ENCODE measurements at places on chromosomes 5 and 9.

- no peak for DNase-seq
Observed at GRCh38 chr5:57174890-57175510, 1.1 kb downstream of the GPBP1 start.

- no peak for DNase-seq
Observed at GRCh38 chr5:65566505-65566904, 3.4 kb downstream of the PPWD1 start.

DNA sequence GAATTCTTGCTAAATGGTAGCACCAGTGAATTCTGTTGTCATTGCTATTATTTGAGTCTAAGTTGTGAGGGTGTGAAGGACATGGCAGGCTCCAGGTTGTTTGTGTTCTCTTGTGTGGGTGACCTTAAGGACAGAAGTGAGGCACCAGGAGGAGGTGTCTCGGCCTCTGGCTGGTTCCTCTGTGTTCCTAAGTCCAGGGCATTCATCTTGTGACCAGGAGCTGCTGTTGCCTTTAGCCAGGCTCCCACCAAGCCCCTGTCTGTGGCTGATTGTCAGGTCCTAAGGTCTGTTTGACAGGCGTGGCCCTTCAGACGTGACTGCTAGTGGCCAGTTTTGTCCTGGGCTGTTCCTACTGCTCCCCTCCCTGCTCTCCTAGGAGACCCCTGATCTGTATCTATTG is 89.4 kb downstream of the ANGPTL2 start:
- DNase-seq, result no peak

DNA sequence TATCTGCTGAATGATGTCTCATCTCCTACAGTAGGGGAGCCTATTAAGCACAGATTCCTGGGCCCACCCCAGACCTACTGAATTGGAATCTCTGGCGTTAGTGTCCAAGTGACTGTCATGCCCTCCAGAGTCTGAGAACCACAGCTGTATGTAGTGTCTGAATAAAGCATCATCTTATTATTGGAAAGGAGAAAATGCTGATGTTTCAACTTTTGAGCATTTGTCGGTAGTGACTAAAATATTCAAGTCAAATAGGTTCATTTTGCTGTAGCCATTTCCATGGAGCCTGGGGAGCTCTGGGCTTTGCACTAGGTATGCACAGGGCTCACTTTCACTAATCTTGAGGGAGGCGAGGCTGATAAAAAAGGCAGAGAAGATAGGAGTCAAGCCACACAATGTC is 4.8 kb upstream of the PPARGC1B start:
- DNase-seq, result no peak

- no peak for DNase-seq
Observed at GRCh38 chr9:133953976-133954709, 38.0 kb downstream of the VAV2 start.

GRCh38 chr9:79357194-79357593 is 214.6 kb upstream of the TLE4 start:
- DNase-seq, result no peak

DNA sequence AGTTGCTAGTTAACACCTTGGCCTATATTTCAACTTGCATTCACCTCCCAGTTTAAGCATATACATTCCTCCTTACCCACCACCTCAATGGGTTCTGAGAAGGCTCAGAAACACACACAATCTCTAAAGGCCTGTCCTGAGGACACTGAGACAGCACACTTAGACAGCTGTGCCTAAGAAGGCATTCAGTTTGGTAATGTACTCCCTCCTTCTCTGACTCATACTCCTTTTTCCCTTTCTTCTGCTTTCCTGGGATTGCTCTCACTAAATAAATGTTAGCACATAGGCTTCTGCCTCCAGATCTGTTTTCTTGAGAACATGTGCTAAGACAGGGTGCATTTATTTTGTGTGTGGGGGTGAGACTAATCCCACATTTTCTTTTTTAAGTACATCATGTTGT is 456.8 kb upstream of the CDH6 start:
- no peak for DNase-seq

- DNase-seq, result no peak
Observed at GRCh38 chr5:150393096-150393645, 19.5 kb downstream of the CD74 start.

DNA sequence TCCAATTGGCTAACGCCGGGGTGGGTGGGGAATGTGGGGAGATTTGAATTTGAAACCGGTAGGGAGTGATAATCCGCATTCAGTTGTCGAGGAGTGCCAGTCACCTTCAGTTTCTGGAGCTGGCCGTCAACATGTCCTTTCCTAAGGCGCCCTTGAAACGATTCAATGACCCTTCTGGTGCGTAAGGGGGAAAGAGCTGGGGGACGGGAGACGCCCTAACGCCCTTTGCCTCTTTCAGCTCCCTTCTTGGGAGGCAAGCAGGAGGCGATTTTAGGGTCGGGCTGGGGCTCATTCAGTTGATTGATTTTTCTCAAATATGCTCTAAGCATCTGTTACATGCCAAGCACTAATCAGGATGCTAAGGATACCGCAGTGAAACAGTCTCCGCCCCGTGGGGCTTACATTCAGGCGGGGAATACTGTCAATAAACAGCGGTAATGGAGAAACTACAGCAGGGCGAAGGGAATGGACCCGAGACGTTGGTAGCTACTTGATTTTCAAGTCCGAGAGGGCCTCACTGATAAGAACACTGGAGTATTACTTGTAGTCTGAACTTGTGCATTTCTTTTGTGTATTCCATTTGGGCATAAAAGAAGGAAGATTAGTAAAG is at the start of gene HMMR:
HMMR (plus strand) TSS at position 71 of the 610 bp plus-strand sequence; CDS start at position 132, 61 bp downstream.
- DNase-seq, result no peak

- no peak for DNase-seq
Observed at GRCh38 chr9:19517202-19517942, 108.6 kb downstream of the ACER2 start.

- no peak for DNase-seq
Observed at GRCh38 chr9:137630679-137631078, 11.9 kb downstream of the EHMT1 start.

DNA sequence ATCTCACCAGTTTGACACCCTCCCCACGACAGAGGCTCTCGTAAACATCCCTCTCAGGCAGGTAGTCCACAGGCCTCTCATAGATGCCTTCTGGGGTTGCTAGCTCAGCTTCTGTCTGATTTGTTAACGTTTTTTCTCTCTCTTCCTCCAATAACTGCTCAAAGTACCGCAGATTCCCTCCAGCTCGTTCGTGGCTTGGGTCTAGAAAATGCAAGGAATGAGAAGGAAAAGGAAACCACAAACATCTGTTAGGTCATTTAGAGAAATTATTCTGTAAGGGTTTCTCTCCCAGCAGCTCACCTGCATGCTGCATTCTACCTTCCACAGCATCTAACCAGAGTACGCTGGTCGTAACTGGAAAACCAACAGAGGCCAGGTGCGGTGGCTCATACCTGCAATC is 18.5 kb downstream of the P4HA2 start:
- no peak for DNase-seq

DNA sequence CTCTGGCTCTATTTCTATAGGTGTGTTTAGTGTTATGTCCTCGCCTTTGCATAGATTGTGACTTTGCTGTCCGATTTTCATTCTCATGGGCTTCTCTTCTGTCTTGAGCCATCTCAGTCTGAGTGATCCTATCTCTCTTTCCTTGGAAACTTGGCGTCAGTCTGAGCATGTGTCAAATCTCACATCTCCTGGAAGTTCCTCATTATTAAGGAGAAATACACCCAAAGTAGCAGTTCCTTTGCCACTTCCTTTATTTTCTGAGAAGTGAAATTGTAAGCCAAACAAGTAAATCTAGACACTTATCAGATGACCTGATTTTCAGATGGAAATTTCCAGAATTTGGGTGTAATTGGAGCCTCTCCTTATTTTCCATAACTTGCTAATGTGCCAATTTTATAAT is 126.9 kb upstream of the ANKH start:
- no peak for DNase-seq

DNA sequence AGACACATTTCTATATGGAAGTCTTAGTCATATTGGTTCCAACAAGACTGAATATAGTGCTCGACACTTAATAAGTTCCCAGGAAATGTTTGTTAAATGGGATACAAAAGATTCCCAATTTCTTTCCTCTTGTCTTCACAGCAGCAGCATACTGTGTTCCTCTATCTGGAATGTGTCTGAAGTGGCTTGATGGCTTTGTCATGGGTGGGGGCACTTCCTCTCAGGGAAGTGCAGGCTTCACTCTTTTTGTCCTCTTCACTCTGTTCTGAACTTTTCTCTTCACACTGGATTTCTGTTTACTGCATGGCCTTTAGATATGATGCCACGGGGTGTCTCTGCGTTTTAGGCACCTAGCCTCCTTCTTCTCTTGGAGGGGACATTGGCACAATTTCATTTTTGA is 127.7 kb upstream of the C9orf72 start:
- no peak for DNase-seq

GRCh38 chr9:136201609-136202453 is 3.1 kb downstream of the LHX3 start:
- DNase-seq, result no peak

- DNase-seq, result no peak
Observed at GRCh38 chr5:179953987-179954386, 46.3 kb upstream of the TBC1D9B start.

DNA sequence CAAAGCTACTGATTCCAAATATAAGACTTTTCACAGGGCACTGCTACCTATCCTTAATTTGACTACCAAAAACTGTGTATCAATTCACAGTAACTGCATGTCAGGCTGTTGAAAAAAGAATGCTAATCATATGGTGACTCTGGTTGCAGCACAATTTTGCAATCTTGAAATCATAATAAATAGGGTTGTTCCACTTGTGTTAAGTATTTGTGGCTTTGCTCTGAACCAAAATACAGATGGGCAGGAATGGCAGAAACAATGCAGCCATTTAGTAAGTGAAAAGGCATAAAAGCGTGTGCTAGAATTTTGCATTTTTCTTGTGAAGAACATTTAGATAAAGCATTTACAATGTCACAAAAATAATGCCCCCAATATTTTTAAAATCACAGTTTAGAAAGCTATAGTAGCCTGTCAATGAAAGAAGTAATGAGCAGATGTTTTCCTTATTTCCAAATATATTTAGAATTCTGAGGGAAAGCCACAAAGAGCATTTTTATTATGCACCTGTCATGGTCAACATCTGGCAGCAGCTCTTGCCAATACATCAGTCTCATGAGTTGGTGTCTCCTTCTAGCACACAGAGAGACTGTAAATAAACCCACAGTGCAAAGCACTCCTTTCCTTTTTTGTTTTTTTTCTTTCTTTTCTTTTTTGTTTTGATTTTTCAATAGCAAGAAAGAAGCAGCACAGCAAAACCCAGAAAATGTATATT is 54.8 kb upstream of the PAM start:
- DNase-seq, result no peak

- no peak for DNase-seq
Observed at GRCh38 chr5:13930541-13931171, 13.8 kb downstream of the DNAH5 start.

DNA sequence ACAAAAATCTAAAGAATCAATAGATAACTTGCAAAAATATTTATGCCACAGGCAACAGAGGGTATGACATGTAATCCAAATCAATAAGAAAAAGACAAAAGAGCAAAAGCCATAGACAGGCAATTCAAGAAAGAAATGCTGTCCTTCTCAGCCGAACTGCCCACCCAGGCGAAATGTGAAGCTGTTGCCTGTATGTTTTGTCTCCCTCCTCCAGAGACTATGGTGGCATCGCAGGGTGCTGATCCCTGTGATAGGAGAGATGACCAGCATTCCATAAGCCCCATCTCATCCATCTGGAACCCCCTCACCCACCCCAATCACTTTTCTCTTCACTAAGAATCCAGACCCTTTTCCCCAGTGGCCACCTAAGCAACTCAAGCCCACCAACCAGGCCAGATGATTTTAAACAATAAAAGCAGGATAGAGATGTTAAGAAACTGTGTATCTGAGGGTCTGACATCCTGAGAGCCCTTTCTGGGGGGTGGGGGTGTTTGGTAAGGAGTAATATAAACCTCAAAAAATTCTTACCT is 5.3 kb upstream of the ACSL6 start:
- no peak for DNase-seq

DNA sequence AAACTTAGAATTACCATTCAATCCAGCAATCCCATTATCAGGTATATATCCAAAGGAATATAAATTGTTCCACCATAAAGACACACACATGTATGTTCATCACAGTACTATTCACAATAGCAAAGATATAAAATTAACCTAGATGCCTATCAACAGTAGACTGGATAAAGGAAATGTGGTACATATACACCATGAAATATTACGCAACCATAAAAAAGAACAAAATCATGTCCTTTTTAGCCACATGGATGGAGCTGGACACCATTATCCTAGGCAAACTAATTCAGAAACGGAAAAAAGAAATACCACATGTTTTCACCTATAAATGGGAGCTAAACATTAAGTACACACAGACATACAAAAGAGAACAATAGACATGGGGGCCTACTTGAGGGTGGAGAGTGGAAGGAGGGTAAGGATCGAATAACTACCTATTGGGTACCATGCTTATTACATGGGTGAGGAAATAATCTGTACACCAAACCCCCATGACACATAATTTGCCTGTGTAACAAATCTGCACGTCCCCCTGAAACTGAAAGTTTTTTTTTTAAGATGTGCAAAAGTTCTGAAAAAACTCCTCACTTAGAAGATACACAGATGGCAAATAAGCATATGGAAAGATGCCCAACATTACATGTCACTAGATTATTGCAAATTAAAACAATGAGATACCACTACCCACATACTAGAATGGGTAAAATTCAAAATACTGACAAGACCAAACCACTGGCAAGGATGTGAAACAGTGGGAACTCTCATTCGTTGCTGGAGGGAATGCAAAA is 313.0 kb upstream of the CD180 start:
- DNase-seq, result no peak

GRCh38 chr9:121160025-121160424 is 41.6 kb downstream of the RAB14 start:
- DNase-seq, result no peak

- no peak for DNase-seq
Observed at GRCh38 chr9:35828716-35829083, at the start of gene FAM221B. TSS of gene FAM221B (minus strand) at chr9:35828732. CDS start at chr9:35826161, 2,571 bp downstream.

GRCh38 chr9:120677965-120678364 is 36.3 kb downstream of the MEGF9 start:
- no peak for DNase-seq

- DNase-seq, result no peak
Observed at GRCh38 chr5:14855366-14855765, 16.2 kb downstream of the ANKH start.

- DNase-seq, result no peak
Observed at GRCh38 chr9:114130141-114130540, 25.2 kb upstream of the COL27A1 start.

DNA sequence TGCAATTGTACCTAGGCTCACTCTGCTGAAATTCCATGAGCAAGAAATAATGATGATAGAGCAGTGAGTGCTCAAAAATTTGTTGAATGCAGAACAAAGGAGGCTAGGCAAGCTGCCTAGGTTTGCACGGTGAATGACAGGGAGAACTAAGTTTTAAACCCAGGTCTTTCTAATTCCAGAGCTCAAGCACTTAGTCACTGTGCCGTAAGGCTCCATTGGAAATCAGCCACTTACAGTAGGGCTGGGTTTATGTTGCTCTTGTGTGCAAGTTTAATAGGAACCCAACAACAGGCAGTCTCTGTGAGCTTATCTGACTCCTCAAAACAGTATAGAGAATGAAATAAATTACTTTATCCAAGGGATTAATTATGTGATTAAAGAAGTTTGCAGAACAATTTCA is 147.0 kb downstream of the CSNK1G3 start:
- no peak for DNase-seq
